ENCODE measurements at places on chromosomes 3 and 15.

DNA sequence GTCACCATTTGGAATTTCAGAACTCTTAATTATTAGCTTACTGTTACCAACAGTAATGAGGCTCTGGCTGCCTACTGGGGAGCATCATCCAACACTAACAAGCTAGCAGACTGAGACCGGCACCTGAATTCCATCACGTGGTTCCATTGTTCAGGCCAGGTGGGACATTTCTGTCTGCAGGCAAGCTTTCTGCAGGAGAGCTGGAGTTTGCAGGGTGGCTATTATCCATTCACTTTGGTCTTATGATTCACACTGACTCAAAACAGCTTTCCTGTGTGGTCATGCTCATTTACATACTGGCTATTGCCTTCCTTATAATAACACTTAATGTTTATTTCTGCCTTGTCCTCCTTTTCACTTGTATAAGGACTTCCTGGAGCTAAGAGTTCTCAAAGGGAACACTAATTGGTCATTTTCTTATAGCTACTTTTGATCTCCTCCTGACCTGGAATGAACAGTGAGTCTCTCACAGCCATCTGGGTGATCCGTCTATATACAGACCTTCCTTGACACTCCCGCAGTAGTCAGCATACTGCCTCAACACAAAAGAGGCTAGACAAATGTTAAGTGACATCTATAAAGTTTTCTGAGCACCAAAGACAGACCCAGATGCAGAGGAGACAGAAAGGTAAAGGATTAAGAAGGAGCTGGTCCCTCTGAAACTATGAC is 695.4 kb downstream of the FHIT start:
- no peak for DNase-seq

DNA sequence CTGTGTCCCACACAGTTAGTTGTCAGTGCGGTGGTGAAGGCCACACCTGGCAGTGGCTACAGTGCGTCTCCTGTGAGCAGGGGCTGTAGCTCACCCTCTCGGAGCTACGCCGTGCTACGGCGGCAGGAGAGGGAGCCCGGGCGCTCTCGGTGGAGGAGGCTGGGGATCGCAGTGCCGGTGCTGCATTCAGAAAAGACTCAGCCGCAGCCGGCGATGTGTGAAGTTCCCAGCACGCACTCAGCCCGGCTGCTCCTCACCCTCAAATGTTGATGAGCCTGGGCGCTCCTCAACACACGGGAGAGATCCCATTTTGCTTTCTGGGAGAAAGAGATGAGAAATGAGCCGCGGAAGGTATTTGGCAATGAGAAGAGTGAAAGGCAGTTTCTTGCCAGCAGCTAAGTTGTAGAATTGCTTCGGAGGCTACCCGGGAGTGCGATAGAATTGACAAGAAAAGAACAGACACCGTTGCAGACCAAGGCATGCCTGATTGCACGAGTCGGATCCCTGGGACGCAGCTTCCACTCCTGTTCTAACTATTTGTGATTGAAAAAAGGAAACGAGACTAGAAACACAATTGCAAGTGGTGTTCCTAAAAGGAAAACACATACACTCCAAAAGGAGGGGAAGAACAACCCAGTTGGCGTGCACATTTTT is at the start of gene UNC13C:
UNC13C (plus strand) TSS at position 189 of the 654 bp plus-strand sequence. CDS start 34,463 bp downstream, outside the sequence.
- DNase-seq: no peak

DNA sequence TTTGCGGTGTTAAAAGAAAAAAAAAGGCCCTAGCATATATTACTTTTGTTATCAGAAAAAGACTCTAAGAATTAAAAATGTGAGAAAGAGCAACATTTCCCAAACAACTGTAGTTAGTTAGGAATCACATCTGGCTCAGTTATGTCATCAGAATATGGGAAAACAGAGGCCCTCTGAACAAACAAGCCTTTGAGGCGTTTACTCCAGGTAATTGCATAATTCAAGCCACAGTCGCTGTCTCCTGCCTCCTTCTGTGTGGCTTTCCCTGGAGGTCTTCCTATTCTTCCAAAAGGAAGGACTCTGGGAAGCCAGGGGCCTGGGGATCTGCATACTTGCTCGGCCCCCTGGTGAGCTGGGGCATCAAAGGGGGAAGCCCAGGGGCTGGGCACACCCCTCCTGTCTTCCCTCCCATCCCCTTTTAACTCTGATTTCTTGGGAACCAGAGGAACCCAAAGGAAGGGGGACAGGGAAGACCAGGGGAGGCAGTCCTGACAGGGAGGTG is 3.7 kb upstream of the FAM107A start:
- no peak for DNase-seq

DNA sequence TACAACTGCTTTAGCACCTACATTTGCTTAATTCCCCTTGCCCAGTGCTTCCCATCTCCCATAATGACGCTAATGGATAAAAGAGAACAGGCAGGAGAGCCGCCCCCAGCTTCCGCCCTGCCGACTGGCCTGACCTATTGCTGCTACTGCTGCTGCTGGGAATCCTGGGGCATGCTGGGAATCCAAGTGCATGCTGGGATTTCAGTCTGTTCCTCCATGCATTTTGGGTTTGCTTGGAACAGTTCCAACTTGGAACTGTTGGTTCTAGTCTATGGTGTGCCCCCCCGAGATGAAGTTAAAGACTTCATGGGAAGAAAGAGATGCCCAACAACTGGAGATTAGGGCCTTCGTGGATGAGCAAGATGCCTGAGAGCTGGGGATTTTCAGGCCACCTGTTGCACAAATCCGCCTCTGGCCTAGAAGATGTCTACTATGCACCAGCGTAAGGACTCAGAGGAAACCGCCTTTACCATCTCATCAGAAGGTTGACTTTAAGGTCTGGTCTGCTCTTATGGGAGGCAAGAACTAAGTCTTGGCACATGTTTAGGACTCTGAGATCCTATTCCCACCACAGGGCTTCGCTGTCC is 29.0 kb downstream of the HAPLN3 start:
- no peak for DNase-seq

GRCh38 chr3:117524890-117525289 is 815.3 kb downstream of the TUSC7 start:
- no peak for DNase-seq

- DNase-seq: no peak
These were observed 891 bp downstream of the EXOG start for GRCh38 chr3:38497031-38497430.

GRCh38 chr3:51727500-51727899 is 20.6 kb downstream of the GRM2 start:
- DNase-seq: no peak

DNA sequence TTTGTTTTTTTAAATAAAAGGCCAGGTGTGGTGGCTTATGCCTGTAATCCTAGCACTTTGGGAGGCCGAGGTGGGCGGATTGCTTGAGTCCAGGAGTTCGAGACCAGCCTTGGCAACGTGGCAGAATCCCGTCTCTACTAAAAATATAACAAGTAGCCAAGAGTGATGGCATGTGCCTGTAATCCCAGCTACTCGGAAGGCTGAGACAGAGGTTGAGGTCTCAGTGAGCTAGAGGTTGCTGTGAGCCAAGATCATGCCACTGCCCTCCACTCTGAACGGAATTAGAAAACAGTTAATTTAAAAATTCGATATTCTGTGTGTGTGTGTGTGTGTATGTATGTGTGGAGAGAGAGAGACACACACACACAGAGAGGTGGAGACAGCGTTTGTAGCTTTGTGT is 58.8 kb downstream of the TCF12 start:
- DNase-seq: no peak

GRCh38 chr15:83970295-83970890 is 265.2 kb upstream of the GOLGA6L4 start:
- no peak for DNase-seq

- DNase-seq: no peak
These were observed 2.6 kb downstream of the ITIH1 start for GRCh38 chr3:52779837-52780585.

DNA sequence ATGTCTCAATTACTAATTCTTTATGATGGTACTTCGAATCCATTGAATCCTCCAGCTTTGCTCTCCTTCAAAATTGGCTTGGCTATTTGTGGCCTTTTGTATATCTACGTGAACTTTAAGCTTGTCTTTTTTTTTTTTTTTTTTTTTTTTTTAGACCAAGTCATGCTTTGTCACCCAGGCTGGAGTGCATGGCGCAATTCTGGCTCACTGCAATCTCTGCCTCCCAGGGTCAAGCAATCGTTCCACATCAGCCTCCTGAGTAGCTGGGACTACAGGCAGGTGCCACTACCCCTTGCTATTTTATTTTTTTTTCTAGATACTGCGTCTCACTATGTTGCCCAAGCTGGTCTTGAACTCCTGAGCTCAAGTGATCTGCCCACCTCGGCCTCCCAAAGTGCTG is 7.7 kb upstream of the DIPK2A start:
- DNase-seq: no peak

- no peak for DNase-seq
These were observed 159.7 kb downstream of the POLR2M start for GRCh38 chr15:57866149-57866736.

GRCh38 chr3:39287216-39288164 is 7.7 kb upstream of the CX3CR1 start:
- DNase-seq: no peak

Measured in T1000 (cell line).